T-helper 2 cell treated with Interferon-gamma antibody and Interleukin-4, amounts not matched to agents 5 μg/mL and 100 μg/mL, for 36 hours (primary cell): ENCODE measurements at places on chromosomes 3 and 15.
A peak's percentile ranks its signal among the peaks of the same experiment; 100 is the strongest.

- peaks cover 59% of the 10 kb centered on the region for H3K36me3 ChIP-seq
- no peak overlapping the region for H3K27ac ChIP-seq
- peaks cover 2% of the 10 kb centered on the region for H3K4me1 ChIP-seq
- no peak overlapping the region for H3K4me3 ChIP-seq
- no peaks in the 10 kb centered on the region for H3K27me3 ChIP-seq
- no peak for DNase-seq
Measured at GRCh38 chr3:97954228-97954827, 17.9 kb downstream of the RIOX2 start.

DNA sequence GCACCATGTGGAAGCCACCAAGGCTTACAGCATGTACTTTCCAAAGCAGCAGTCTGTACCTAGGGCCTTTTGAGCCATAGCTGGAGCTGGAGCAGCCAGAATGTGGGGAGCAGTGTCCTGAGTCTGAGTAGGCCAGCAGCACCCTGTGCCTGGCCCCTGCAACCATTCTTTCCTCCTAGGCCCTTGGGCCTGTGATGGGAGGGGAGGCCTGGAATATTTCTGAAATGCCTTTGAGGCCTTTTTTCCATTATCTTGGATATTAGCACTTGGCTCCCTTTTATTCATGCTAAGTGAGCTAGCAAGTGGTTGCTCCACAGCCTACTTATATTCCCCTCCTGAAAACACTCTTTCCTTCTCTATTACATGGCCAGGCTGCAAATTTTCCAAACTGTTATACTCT is 28.1 kb downstream of the TRIM42 start:
- H3K27me3 ChIP-seq: peaks cover 6% of the 10 kb centered on the region
- H3K4me1 ChIP-seq: no peaks in the 10 kb centered on the region
- H3K36me3 ChIP-seq: no peaks in the 10 kb centered on the region
- H3K27ac ChIP-seq: no peak overlapping the region
- no peak overlapping the region for H3K4me3 ChIP-seq
- no peak for DNase-seq

GRCh38 chr15:35696767-35697231 is 150.8 kb upstream of the DPH6 start:
- H3K4me1 ChIP-seq: no peaks in the 10 kb centered on the region
- H3K36me3 ChIP-seq: no peaks in the 10 kb centered on the region
- no peaks in the 10 kb centered on the region for H3K27me3 ChIP-seq
- H3K27ac ChIP-seq: no peak overlapping the region
- no peak overlapping the region for H3K4me3 ChIP-seq

DNA sequence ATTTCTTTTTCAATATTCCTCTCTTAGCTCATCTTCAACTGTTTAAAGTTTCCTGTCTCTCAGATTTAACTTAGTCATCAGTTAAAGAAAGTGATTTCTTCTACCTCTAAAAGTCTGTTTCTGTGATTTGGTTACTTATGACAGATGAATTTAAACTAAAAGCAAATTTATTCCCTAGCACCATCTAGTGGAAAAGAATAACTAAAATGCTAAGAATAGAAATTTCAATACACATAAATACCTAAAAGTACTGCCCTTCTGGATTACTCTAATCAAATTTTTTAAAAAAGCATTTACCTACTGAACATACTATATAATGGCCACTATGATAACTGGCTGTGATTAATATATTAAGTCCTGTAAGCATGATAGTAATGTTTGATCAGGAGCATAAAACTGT is 14.0 kb upstream of the ZCWPW2 start:
- peaks cover 6% of the 10 kb centered on the region for H3K4me1 ChIP-seq
- no peaks in the 10 kb centered on the region for H3K27me3 ChIP-seq
- DNase-seq: no peak

DNA sequence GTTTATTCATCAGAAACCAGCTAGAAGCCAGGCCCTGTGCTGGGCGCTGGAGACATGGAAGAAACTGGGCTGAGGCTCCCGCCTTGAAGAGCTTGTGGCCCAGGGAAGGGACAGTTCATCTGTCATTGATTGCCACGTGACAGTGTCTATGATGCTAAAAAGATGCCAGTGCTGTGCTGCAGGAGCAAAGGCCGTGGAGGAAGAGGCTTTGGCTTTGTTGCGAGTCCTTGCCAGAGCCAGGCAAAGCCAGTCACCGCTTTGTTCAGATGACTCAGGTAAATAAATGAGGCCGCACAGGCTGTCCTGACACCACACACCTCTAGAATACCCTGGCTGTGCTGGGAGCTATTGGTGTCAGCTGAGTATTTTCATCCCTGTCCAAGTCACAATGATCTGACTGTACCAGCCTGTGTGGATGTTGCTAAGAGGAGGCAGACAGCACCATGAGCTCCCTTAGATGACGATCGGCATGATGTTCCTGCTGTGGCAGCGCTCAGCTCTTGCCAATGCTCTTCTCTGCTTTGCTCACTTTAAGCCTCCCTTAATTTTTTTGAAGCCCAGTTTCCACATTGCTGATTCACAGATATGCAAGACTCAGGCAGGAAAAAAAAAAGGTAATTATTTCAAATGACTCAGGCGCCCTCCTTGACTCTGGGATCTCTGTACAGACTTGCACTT is 77.5 kb downstream of the CCNL1 start:
- H3K27ac ChIP-seq: peak overlapping the region; percentile 13
- H3K36me3 ChIP-seq: no peaks in the 10 kb centered on the region
- H3K4me3 ChIP-seq: no peak overlapping the region

GRCh38 chr3:104360038-104360437 is 1006.7 kb upstream of the ALCAM start:
- no peaks in the 10 kb centered on the region for H3K4me1 ChIP-seq
- no peak for DNase-seq
- no peaks in the 10 kb centered on the region for H3K27me3 ChIP-seq
- H3K27ac ChIP-seq: no peak overlapping the region

GRCh38 chr15:67372543-67372942 is 118.0 kb downstream of the IQCH start:
- no peaks in the 10 kb centered on the region for H3K4me1 ChIP-seq
- no peak overlapping the region for H3K27ac ChIP-seq
- peaks cover 22% of the 10 kb centered on the region for H3K27me3 ChIP-seq
- no peak overlapping the region for H3K4me3 ChIP-seq

GRCh38 chr3:119240101-119240590 is 532 bp downstream of the B4GALT4 start:
- DNase-seq: no peak
- H3K4me3 ChIP-seq: peak overlapping the region; percentile 91
- no peaks in the 10 kb centered on the region for H3K27me3 ChIP-seq
- H3K4me1 ChIP-seq: peaks cover 35% of the 10 kb centered on the region
- H3K36me3 ChIP-seq: peaks cover 17% of the 10 kb centered on the region
- peak overlapping the region; percentile 91 for H3K27ac ChIP-seq

- H3K4me3 ChIP-seq: peak overlapping the region; percentile 87
- H3K27ac ChIP-seq: peak overlapping the region; percentile 87
- H3K36me3 ChIP-seq: peaks cover 42% of the 10 kb centered on the region
- H3K4me1 ChIP-seq: peaks cover 34% of the 10 kb centered on the region
Measured at GRCh38 chr3:48445277-48445882, 1.2 kb upstream of the ATRIP start.

DNA sequence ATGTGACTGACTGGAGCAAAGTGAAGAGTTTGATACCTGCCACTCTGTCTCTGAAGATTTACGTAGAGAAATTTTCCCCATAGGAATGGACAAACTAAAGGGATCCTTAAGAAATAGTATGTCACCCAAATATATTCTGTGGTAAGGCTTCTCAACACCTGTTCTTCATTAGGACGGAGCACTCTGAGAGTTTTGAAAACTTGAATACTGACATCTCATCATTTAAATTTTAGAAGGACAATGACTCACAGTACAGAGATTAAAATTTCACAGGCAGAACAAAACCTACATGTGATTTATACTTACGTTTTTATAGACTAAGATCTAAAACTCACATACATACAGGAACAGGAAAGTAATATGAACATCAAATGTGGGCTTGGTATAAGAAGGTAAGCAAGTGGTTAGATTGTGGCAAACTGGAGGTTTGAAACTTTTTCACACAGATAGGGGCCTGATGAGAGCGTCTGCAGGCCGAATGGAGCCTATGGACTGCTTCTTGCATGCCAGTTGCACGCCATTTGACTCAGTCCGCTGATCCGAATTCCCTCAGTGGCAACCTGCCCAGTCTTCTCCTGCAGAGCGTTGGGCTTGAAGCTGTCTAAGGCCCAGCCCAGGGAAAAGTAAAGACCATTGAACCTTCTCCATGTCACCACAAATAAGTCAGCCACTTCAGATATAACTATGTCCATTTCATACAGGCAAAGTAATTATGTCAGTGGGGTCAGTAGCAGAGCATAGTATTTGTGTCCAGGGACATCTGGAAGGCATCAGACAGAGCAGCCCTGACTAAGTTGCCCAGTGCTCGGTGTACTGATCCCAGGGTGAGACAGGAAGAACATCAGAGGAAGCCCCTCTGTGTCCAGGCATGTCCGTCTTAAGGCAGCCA is 45.7 kb downstream of the ZBTB38 start:
- H3K27me3 ChIP-seq: no peaks in the 10 kb centered on the region
- peaks cover 50% of the 10 kb centered on the region for H3K36me3 ChIP-seq
- peak overlapping the region; percentile 80 for H3K4me3 ChIP-seq
- peak; percentile 28 for DNase-seq
- H3K4me1 ChIP-seq: peaks cover 53% of the 10 kb centered on the region
